Upper lobe of left lung (tissue), 6 donors: ENCODE measurements at places on chromosomes 5 and 9.

GRCh38 chr5:83708170-83708569, 12.5 kb downstream of the HAPLN1 start:
- DNase-seq: no peak

- no peak for DNase-seq
Measured at GRCh38 chr9:114124666-114125475, 25.8 kb upstream of the KIF12 start.

- no peak for DNase-seq
Measured at GRCh38 chr5:93998951-93999455, 257.6 kb upstream of the POU5F2 start.

DNA sequence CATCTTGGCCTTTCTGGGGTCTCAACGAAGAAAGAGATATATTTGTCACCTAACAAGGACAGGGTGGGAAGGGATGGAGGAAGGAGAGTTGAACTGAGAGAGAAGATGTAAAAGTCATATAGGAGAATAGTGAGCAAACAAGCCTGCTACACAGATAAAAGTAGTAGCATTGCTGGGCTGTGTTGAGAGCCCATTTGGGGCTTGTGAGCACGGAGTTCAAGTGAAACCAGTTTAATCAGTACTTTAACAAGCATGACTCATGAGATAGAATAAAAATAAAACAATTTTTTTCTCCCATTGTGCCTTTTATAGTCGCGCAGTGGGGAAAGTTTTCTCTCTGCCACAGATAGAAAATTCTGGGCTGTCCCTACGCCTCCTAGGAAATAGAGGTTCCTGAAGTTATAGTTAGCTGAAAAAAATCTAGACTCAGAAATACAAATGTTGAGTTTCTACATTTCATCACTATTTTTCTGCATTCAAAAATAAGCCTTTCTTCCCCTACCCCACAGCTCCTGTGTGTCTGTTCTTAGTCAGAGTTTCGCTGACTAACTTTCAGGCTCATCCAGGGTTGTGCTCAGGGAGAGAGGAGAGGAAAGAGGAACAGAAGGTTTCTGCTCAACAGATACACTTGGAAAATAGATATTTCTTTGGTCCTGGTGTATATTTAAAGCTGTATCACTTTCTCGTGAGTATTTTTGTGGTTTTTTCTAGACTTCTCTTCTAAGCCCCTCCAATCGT, 395.8 kb upstream of the ADAMTSL1 start:
- no peak for DNase-seq

DNA sequence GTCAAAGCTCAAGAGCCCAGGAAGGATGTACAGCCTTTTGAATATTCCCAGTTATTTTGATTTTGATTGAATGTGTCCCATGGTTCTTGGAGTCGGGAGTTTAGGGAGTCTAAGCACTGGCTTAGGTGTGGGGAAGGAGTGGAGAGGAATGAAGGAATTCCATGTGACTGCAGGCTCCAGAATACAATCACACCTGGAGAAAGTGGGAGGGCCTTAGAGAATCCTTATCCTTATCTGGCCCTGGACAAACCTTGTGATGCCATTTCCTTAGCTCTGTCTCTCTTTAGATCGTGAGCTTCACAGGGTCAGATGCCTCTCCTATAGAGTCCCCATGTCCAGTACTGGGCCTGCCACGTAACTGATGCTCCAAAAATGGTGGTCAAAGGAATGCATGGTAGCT, 4.2 kb upstream of the EEIG1 start:
- no peak for DNase-seq

- no peak for DNase-seq
Measured at GRCh38 chr9:18366184-18366583, 107.8 kb upstream of the ADAMTSL1 start.

DNA sequence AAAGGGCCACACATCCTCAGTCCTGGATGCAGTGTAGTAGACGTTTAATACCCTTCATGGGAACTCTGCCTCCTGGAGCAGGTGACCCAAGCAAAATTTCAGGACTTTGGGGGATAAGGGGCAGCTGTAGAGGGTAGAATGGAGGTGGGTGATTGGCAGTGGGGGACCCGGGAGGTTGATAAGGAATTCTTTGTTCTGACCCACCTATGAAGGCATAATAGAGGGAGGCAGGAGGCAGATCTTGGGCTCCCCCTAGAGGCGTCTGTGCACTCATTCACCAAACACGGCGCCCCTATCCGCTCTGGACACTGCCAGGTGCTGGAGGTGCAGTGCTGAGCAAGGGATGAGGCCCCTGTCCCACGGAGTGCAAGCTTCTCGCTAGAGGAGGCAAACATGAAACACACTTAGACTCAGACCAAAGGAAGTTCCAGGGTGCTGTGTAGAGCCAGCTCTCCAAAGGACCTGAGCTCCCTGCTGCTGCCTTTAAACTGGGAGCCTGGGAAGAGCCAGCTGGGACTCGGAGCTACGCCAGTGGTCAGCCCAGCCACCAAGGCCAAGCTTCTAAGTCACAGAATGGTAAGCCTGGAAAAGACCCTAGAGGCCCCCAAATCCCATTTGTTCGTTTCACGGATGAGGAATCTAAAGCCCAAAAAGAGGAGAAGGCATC, 7.7 kb downstream of the IL17B start:
- no peak for DNase-seq

DNA sequence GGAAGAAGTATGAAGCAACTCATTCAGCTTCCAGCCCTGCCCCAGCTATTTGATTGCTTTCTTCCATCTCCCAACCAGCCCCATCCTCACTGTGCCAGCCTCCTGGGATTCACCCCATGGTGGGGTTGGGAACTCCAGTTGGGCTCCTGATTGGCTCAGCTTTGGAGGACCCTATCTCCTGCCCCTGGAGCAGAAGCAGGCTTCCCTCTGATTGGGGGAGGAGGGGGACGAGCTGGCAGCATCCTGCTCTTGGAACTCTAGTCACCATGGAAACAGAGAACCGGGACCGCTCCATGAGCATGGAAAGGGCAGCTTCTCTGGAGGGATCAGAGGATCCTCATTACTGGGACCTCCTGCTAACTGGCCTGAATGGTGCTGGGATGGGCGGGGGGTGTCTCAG, 2.6 kb downstream of the SLC6A7 start:
- no peak for DNase-seq

DNA sequence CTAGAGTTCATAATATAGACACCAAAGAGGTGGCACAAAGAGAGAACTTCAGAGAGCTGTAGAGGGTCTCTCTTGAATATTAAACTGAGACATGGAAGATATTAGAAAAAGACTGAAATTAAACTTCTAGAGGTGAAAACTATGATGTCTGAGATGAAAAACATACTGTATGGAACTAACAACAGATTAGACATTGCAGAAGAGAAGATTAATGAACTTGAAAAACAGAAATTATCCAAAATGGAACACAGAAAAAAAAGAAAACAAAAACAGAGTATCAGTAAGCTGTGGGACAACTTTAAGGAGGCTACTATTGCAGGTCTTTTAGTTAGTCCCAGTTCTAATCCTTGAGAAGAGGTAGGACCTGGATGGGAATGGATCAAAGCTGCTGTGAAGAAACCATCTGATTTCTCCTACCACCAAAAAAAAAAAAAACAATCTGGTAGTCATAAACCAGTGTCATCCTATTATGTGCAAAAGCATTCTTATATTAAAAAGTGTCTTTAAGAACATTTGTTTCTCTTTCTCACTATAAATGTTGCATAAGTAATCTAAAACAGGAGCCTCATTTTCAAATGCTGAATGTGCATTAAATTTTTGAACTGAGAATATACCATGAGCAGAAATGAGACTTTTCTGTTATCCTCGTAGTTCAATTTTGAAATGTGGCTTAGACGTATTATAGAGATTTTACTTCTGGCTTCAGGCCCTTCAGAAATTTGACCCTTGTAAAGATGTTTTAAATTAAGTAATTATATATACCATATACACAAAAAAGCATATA, 96.2 kb downstream of the ERMP1 start:
- DNase-seq: no peak

- no peak for DNase-seq
Measured at GRCh38 chr5:79876456-79876855, 114.6 kb downstream of the MTX3 start.

- no peak for DNase-seq
Measured at GRCh38 chr5:149399775-149400174, 20.7 kb upstream of the IL17B start.

DNA sequence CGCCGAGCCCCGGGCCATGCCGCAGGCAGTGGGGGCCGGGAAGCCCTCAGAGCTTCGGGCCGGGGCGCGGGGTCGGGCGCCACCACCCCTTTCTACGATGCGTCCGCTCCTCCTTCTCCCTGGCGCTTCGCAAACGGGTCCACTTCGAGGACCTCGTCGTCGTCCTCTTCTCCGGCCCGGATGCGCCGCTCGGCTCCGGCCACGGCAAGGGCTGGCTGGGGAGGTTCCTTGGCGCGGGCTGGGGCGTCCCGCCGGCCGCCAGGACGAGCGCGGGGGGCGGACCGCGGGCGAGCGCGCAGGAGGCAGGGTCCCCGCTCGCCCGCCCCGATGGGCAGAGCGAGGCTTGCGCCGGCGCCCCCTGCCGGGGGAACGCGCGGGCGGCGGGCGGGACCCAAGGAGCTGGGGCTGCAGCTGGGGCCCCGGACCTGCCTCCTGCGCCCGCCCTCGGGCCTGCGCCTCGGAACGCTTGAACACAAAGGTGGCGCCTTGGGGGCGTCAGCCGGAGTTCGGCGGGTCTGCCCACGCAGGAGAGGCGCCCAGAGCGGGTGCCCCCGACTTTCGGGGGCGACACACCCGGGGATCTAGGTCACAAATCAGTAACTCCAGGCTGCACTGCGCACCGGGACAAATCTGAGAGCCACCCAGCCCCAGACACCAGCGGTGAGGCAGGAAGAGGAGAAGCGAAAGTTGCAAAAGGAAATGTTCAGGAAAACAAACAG, at the start of gene ROR2:
ROR2 (minus strand) TSS at position 283 of the 719 bp plus-strand sequence.
- DNase-seq: peak; percentile 95

GRCh38 chr5:77322406-77322805, 111.9 kb downstream of the PDE8B start:
- no peak for DNase-seq

DNA sequence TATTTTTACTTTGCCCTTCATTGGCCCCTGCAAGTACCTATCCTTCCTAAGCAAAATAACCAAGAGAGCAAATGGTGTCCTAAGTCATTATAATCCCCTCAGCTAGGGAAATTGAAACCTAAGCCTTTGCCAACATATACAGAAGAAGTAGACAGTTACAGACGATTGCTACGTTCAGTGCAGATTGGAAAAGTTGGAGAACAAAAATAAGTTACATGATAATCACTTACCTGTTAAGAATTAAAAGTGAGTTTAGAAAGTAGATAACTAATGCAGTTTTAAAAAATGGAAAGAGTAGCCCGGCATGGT, 244.8 kb downstream of the MPDZ start:
- DNase-seq: no peak

DNA sequence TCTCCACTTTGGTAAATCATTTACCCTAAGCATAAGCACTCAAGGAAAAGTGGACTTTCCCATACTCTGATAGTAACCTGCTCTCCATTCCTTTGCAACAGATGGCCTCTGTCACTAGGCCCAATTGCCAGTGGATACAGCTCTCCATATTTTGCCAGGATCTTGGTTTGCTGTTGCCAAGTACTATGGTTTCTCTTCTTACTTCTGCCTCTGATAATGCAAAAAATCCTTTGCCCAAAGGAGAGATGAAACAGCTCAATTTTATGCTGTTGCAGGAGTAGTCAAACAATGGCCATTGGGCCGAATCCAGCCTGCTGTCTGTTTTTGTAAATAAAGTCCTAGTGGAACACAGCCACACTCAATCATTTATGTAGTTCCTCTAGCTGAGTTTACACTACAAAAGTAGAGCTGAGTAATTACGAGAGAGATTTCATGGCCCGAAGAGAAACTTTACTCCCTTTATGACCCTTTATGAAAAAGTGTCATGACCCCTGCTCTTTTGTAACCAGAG, 92.5 kb downstream of the HTR4 start:
- no peak for DNase-seq

GRCh38 chr5:172771439-172772111, 580 bp upstream of the DUSP1 start:
- no peak for DNase-seq

DNA sequence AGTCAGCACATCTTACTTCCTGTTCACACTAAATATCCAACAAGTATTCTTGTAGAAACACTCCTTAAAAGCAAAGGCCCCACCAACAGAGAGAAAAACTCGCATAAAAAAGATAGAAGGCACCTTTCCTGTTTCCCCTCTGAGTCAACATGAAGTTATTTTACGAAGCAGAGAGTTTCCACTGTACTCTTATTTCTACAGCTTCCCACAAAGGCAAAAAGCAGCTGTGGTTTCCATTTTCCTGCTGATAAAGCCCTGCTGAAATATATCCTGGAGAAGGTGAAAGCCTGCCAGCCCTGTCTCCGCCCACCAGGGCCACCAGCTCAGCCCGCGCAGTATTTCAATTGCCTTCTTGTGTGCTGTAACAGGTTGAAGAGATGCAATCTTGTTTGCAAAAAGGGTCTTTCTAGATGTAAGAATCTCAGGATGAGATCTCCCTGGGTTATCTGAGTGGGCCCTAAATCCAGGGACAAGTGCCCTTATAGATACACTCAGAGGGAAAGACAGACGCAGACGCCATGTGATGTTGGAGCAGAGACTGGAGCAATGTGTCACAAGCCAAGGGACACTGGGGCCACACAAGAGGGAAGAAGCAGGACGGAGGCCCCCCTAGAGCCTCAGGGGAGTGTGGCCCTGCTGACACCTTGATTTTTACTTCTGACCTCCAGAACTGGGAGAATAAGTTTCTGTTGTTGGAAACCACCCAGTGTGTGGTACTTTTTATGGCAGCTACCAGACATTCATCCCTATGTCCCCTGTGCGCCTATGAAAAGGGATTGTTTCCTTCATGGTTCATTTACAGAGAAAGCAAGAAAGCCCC, 19.9 kb downstream of the SEMA4D start:
- no peak for DNase-seq

GRCh38 chr5:163947848-163948666, 442.6 kb downstream of the MAT2B start:
- no peak for DNase-seq

- DNase-seq: no peak
Measured at GRCh38 chr5:81506378-81506777, 112.4 kb upstream of the ACOT12 start.

GRCh38 chr5:177511181-177511580, 1.6 kb upstream of the DOK3 start:
- DNase-seq: no peak

DNA sequence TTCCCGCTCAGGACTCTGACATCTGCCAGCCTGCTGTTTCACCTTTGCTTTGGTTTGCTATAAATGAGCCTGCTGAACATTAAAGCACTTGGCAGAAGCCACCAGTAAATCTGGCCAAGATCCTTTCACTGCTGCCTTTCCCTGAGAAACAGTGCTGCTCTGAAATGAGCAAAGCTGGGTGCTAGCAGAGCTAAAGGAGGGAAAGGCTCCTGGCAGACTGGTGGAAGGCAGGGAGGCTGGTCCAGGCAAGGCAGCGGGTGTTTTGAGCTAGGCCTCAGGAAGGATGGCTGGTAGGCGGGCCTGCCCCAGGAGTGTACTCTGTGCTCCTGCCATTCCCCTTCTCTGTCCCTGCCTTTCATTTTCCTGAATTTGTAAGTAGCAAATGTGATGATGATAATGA, 52.5 kb upstream of the PTGS1 start:
- no peak for DNase-seq
